ENCODE measurements at places on chromosomes 11 and 22. TPM values are rescaled to one million over a fixed set of nuclear protein-coding genes. Genes with fewer than 3 reads are reported as not detected.

Gene SPDYC
- total RNA-seq: 1.2 TPM

Gene BBOX1
- 22.6 TPM for total RNA-seq

Gene CARD10
- 22.4 TPM for total RNA-seq

Gene MOGAT2
- 172 TPM for total RNA-seq

DNA sequence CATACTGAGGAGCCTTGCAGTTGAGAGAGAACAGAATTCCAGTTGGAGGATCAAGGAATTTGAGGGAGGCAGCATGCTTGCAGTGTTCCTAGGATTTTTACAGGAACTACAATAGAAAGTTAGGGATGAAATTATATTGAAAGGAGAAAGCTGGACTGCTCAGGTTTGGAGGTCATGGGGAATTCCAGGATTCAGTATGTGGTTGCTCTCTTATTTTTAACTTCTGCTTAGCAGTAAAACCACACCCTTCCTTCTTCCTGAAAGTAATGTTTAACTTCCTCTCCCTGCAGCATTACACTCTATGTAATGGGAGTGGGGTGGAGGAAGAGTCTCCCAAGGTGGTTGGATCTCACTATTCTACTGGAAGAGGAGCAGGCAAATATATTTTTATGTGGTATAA, 31.3 kb downstream of the CTNND1 start:
- no peak for DNase-seq

- no peak for DNase-seq
These were observed 11.7 kb downstream of the SLC35C1 start for GRCh38 chr11:45816614-45817013.

DNA sequence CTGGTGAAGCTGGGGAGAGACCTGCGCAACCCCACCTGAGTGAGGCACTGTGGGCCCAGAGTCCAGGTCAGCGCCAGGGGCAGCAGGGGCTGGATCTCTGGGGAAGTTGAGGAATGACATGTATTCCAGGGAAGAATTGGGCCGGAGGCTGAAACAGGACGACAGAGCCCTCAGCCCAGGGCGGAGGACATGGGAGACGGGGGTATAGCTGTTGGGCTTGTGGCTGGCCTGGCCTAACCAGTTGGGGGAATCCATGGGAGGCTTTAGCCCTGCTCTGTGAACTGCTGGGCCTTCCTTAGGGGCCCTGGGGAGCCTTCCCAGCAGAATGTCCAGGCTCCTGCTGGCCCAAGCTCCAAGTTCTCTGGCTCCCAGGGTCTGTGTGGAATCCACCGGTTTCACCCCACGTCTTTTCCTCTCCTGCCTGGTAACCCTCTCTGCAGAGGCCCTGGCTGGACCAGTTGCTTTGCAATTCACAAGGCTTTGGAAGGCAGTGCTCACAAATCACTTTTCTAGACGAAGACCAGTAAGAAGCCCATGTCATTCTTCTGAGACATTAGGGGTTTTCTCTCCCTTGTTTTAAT, 50.4 kb upstream of the KCNQ1OT1 start:
- DNase-seq: no peak

All from left lobe of liver (tissue), 2 donors.